AML-193 (cell line): ENCODE measurements at places on chromosomes 7 and 10.

- DNase-seq: no peak
These were observed 146.5 kb downstream of the NOC3L start for GRCh38 chr10:94216201-94216600.

DNA sequence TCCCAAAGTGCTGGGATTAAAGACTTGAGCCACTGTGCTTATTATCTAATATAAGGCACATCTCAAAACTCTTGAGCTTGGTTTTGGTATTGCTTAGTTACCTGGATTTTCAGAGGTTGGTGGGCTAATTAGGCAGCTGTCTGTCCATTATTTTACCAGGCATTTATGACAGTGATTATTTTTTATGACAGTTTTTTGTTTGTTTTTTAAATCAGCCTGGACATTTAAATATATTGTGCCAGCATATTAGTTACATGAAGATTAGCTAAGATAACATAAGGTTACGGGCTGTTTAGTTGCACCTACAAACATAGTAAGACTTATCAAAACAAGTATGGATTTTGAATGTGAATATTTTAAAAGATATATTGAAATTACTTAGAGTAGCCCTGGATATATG is 2.6 kb upstream of the ZRANB1 start:
- DNase-seq: no peak

DNA sequence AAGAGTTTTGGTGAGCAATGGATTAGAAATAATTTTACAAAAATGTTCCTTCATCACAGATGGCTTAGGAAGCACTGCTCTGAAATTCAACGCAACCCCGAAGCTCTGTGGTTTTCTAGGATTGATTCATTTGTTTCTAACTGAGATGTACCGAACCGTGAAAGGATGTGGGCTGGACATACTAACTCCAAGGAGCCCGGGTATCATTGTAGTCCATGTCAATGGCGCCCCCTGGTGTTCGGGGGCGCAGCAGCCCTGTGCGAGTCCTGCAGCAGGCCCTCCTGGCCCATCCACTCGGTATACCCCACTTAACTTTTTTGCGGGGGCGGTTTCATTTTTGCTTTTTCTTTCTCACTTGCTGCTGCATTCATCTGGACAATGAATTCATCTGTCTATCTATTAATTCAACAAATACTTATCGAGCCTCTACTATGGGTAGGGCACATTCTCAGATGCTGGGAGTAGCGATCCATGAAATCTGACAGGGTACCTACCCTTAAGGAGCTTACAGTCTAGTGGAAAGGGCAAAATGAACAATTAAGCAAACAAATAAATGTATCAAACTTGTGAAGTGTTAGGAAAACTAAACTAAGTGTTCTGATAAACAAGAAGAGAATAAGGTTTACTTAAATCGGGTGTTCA is 25.2 kb upstream of the ITPRID1 start:
- DNase-seq: peak; percentile 46

DNA sequence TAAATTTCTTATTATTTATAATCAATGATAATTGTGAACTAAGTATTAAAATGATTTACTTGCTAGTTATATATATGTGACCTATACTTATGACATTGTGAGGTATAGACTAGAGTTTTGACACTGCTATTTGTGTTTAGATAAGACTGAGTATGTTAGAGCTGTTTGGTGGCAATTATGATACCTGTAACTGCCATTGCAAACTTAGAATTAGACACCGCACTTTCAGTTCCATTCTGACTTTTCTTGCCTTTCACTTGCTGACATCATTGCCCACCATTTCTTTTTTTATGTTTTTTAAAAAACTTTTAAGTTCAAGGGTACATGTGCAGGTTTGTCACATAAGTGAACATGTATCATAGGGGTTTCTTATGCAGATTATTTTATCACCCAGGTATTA is 214.5 kb downstream of the MBL2 start:
- DNase-seq: no peak

GRCh38 chr10:132132421-132132841 is 54.3 kb upstream of the DPYSL4 start:
- DNase-seq: no peak

- DNase-seq: peak; percentile 51
These were observed 11.4 kb downstream of the IRF5 start for GRCh38 chr7:128948976-128949760.

- no peak for DNase-seq
These were observed 111.8 kb upstream of the CNTNAP2 start for GRCh38 chr7:146004805-146005204.

- no peak for DNase-seq
These were observed 171.5 kb downstream of the PRPF18 start for GRCh38 chr10:13758312-13758711.

GRCh38 chr10:108653531-108653930 is 1269.8 kb downstream of the XPNPEP1 start:
- DNase-seq: no peak

- no peak for DNase-seq
These were observed 81.7 kb downstream of the CUBN start for GRCh38 chr10:17047908-17048307.

DNA sequence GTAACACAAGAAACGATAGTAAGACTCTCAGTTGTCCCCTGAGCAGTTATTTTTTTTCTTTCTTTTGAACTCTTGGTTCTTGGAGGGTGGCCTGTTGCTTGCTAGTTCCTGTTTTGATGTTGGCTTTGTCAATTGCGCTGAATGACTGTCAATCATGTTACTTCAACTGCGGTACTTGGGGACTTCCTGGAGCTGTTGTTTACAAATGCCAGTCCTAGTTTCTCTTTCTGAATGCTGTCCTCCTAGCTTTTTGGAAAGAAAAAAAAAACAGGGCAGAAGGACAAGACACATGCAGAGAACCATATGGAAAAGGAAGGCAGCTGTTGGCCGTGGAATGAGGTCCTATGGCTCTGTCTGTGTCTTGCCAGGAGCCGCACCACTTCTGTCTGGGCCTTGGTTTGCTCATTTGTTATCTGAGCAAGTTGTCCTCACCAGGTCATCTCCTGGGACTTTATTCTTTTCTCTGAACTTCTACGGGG is 7.0 kb upstream of the PDCD4 start:
- peak; percentile 70 for DNase-seq

- DNase-seq: no peak
These were observed 75.8 kb downstream of the DLG5 start for GRCh38 chr10:77850620-77851231.

DNA sequence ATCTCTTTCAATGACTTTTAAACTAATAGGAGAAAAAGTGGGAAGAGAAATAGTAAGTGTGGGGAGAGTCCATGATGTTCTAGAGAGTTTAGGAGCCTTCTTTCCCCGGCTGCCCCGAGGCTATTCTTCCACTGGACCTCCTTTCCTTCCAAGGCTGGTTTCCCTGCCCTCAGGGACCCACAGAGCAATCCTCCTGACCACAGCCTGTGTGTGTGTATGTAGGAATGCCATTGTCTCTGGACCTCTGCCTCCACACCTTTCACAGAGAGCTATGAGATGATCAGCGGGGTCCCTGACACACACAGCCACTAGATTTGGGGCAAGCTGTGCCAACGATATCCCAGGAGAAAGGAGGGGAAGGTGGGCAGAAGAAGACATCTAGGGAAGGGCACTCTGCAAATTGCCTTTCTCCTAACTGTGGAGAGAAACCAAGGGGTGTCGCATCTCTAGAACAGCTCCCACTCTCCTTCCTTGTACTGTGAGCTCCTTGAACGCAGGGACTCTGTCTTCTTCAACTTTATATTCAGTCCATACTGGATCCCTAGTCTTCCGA is 13.3 kb upstream of the CHCHD3 start:
- no peak for DNase-seq

GRCh38 chr7:39509912-39510311 is 56.3 kb upstream of the YAE1 start:
- DNase-seq: no peak

DNA sequence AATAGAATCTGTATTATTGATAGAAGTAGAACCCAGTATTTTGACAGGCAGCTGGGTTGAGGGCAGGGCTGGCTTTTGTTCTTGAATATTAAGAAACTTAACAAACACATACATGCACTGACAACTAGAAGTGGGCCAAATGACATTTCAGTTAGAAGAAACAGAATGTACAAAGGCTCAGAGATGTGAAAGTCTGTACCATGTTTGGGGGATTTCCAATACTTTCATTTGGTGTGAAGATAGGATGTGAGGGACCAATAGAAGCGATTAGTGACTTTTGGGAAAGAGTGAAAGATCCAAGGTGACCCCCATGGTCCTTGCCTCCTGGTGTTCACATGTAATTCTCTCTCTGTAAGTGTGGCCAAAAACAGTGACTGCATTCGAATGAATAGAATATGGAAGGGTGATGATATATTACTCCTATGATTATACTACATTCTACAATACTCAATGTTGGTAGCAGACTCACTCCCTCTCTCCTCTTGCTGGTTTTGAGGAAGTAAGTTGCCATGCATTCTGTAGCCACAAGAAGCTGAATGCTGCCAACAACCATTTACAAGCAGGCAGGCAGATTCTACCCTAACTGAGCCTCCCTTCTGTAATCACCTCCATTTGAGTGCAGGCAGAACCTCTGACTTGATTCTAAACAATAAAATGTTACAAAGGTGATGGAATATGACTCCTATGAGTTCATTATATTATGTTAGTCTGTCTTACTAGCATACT is 151.4 kb downstream of the TMEM168 start:
- peak; percentile 44 for DNase-seq

- no peak for DNase-seq
These were observed 50.0 kb downstream of the SLC37A3 start for GRCh38 chr7:140348161-140348849.

- DNase-seq: no peak
These were observed 77.1 kb upstream of the UNC5B start for GRCh38 chr10:71135236-71135635.

- no peak for DNase-seq
These were observed 220.5 kb upstream of the AOAH start for GRCh38 chr7:36944838-36945237.

GRCh38 chr10:88234297-88234696 is 348.8 kb downstream of the RNLS start:
- no peak for DNase-seq

GRCh38 chr7:117997862-117998825 is 124.9 kb upstream of the CTTNBP2 start:
- no peak for DNase-seq

DNA sequence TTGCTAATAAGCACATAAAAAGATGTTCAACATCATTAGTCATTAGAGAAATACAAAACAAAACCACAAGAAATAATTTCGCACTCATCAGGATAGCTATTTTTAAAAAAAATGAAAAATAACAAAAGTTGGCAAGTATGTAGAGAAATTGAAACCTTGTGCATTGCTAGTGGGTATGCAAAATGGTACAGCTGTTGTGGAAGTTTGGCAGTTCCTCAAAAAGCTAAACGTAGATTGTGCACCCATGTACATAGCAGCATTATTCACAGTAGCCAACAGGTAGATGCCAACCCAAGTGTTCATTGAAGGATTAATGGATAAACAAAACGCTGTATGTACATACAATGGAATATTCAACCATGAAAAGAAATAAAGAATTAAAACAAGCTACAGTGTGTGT is 35.3 kb upstream of the STARD3NL start:
- DNase-seq: no peak

DNA sequence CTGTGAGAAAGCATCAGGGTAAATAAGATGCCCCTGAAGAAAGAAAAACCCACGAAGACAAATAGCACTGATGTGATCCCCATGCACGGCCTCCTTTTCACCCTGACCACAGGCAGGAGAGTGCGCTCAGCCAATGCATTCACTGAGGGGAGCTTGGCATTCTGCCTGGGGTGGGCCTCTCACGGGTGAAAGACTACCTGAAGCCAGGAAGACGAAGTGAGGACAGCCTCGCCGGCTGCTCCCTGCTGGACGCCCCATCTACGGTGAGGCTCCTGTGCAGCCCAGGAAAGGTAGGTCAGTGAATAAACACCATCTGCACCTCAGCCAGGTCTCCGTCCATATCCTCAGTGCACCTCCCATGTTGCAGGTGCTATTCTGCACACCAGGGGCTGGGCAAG is 32.0 kb downstream of the CPXM2 start:
- DNase-seq: no peak

GRCh38 chr7:88669913-88670312 is 89.6 kb upstream of the ZNF804B start:
- no peak for DNase-seq

DNA sequence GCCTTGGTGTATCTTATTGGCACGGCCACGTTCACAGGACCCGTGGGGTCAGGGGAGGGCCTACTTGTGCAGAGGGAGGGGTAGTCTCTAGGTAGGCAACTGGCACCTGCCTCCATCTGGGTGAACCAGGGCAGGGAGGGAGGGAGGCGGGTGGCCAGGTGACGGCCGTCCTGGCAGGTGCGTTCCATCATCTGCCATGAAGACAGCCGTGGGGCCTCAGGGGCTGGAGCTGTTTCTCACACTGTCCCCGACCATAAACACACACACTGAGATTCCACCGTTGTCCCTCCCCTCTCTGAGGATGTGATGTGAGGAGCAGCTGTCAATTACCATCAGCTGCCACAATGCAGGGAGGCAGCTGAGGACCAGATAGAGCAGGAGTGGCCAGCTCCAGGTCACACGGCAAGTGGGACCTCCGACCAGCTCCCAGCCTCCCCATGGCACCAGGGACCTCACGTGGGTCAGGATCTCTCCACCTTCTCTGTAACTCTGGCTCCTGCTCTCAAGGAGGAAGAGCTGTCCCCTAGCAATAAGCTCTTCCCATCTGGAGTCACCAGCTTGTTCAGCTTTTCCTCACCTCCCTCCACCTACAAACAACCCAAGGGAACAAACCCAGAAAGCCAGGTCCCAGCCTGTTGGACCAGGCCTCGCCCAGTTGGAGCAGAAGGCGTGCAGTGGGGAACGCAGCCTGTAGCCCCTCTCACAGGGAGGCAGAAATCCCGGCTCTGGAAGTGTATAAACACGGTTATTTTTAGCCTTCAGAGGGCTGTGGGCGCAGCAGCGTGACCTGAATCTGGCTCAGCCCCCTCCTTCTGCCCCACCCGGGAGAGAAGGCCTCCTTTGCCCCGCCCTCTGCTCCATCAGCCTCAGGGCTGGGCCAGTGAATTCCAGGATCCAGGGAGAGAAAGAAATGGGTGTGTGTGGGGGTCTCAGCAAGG is 33.1 kb downstream of the ZMIZ1 start:
- DNase-seq: no peak

DNA sequence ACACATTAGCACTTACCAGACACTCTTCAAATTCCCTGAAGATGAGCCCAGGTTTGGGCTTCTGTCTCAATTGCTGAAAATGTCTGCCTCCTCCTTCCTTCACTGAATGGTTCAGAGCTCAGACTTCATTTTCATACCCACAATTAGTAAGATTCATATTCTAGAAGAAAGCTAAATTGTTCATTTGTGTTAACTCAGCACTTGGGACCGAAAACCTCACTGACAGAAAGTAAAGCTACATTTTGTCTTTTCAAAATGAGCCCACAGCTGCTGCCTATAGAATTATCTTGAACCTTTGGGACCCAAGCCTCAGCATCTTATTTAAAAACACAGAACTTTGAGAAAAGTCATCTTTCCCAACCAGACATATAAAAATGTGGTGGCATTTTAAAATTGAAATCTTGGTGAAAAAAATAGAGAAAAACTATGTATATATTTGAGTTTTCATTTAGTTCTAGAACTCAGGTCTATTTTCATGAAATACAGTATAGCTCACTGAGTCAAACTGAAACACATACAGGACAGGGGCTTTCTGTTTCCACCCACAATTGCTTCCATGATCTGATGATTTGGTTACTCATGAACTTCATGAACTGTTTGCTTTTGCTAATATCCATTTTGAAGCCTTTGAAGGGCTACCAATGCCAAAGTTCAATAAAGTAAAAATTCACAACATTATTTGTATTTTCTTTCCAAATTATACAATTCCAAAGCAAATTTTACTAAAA is 119.1 kb upstream of the PFKP start:
- no peak for DNase-seq
